ENCODE measurements at places on chromosomes 2 and 18. TPM values are rescaled to one million over a fixed set of nuclear protein-coding genes. Genes with fewer than 3 reads are reported as not detected.

DNA sequence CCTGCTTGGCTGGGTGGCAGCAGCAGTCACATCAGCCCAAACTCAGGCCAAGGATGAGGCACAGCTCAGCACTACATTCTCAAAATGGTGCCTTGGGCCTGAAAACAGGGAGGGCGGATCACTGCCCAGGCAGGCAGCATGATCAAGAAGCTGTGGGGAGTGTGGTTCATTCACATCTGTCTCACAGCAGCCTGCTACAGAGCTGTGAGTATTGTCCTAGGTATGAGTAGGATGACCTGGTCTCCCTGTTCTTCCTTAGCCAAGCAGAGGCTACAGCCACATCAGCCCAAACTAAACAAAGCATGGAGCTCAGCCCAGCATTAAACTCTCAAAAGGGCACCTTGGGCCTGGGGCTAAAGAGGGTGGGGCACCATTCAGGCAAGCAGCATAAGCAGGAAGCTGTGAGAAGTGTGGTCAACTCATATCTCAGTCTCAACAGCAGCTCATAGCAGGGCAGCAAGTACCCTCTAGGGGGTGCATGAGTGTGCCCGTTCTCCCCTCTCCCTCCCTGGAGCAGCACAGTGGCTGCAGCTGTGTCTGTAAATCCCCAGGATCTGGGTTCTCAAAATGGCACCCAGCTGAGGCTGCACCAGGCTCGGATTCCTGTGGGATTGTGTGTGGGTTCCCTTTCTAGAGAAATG, 139.6 kb downstream of the TRABD2A start:
- no peak for DNase-seq

DNA sequence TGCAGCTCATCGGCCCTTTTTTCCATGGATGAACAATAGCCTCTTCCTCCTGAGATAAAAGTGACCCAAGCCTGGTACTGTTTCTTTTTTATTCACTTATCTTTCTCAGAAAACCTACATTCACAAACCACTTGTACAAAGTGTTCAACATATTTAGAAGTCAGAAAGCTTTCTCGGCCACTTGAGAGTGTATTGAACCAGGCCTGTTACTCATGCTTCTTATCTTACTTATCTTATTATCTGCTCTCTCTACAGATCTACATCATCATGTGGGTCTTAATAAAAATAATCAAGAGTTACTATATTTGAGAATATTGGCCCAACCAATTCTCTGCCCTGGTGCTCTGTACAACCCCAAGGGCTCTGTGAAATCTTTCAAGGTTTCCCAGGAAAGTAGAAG, 242.1 kb downstream of the MREG start:
- no peak for DNase-seq

Gene MYO3B
- 2.3 TPM for polyA plus RNA-seq

Gene REG3A
- not detected for polyA plus RNA-seq

DNA sequence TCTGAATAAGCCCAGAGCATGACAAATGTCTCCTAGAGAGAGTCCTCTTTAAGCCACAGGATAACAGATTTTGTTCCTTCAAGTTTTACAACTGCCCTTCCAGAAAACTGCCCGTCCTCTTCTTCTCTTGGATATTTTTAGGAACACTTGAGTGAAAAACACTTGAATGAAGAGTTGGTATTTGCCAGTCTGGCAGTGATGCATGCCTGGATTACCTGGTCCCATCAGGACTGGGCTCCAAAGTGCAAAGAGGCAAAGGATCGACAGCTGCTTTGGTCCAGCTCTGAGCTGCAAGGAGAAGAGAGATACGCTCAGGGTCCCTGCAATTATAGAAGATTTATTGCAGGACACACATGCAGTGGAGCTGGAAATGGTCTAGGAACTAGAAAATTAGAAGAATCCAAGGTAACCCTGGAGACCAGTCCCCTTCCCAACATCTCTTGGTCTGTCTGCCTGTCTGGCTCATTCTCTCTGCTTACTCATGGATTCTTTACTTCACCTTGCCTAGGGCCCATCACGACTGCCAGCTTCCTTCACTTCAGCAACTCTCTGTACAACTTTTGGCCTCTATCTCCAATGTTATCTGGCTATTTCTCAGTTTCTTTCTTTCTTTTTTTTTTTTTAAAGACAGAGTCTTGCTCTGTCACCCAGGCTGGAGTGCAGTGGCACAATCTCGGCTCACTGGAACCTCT, 112.1 kb upstream of the SIX2 start:
- no peak for DNase-seq

DNA sequence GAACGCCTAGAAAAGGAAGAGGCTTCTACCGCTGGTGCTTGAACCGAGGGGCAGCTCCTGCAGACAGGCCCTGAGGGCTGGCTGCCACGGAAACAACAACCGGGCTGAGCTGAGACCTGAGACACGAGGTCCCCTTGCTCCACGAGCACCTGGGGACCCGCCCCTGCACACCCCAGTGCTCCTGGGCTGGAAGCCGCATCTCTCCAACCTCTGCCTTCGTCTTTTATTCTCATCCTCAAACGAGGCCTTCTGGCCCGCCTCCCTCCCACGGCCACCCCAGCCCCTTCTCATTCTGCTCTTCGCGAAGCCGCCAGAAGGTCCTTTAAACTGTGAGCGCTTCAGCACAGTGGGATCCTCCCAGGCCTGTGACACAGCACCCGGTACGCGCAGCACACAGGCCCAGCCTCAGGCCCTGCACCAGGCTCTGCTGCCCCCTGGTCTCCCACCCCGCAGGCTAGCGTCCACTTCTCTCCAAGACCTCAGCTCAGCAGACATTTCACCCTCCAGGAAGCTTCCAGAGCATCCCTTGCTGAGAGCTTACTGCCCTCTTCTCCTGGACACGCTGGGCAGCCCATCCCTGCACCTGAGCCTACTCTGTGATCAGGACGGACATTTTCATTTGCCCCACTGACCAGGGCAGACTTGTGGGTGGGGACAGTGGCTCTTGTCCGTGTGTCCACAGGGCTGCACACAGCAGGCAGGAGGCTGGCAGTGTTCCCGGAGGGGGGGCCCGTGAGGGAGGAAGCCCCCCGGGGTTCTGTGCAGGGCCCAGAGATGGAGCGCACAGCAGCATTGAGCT, 149.7 kb downstream of the PXDN start:
- no peak for DNase-seq

GRCh38 chr2:43459446-43460173, 136.2 kb downstream of the THADA start:
- DNase-seq: no peak
